ENCODE measurements at places on chromosomes 2 and 18.

- DNase-seq = no peak
Measured at GRCh38 chr18:48797841-48798255, 152.9 kb downstream of the SMAD7 start.

DNA sequence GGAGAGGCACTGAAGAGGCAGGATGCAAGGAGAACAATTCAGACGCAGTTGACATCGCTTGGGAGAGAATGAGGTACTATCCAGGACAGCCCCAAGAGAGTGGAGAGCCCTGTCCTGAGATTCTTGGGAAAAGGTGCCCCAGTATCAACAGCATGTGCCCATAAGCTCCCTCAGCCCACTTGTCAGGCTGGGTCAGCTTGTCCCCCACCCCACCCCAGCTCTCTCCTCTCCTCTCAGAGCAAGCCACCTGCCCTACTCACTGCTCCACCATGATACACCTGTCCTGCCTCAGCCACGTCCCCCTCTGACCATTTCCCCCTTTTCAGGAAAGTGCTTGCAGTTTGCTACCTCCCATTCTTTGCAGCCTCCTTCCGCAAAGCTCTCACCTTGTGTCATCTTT lies 111.8 kb downstream of the XRCC5 start:
- DNase-seq = no peak

DNA sequence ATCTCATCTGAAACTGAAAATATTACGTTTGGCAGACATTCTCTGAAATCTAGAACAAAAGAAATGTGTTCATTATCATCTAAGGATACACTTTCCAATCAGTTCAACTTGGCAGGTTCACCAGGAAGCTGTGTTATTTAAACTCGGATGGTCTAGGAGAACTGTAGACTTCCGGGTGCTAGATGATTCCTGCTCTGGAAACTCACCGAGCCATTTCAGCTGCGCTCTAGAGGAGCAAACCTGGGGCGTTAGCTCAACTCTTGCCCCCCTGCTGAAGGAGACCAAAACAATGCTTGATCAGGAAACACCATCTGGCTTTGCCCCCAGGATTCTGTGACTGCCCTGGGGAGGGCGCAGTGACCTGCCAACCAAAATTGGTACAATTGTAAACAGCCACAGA lies 22.9 kb downstream of the MLPH start:
- DNase-seq = no peak

DNA sequence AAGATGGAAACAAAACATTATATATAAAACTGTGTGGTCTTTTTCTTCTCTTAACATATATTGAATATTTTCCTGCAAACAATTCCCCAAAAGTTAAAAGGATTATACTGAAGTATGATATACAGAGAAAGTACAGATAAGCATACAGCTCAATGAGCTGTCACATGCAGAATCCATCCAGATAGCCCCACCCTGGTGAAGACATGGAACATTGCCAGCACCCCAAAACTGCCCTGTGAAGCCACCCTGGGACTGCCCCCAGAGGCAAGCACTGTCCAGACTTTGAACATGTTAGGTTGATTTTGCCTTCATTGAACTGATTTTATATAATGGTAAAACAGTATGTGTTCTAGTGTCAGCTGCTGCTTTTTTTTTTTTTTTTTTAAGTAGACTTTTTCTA lies 112.3 kb upstream of the IL1R2 start:
- DNase-seq = no peak

DNA sequence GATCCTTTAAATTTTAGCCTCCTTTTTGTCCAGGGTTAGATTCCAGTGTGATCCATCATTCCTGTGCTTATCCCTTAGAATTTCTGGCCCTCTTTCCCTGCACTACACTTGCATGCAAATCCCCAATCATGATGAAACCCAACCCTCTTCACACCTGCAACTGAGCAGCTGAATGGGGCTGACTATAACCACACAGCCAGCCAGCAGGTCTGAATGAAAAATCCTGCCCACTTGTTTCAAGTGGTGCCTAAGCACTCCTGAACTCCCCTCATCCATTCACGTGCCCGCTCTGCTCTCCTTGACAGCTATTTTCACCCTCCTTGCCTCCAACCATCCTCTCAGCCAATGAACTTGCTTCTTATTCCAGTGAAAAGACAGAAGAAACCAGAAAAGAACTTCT lies 80.5 kb upstream of the AFF3 start:
- no peak for DNase-seq

- DNase-seq = no peak
Measured at GRCh38 chr2:45442026-45442425, 169.0 kb downstream of the SRBD1 start.

GRCh38 chr18:44851856-44852621 lies 171.4 kb downstream of the SETBP1 start:
- no peak for DNase-seq

DNA sequence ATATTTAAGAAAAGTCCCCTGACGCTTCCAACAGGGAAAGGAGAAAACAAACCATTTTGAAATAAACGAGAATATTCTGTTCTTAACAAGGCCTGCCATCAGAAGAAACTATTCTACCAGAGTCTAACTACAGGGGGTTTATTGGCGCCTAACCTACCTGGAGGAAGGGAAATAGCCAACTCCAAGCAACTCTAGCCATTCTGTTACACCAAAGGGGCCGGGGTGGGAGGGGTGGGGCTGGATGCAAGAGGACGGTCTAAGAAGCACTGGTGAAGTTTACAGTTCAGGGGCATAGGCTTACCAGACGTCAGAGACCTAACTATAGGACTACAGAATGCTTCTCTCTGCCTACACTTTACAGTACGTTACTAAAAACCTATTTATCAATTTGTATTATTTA lies 60.5 kb upstream of the GALNT5 start:
- DNase-seq = no peak

GRCh38 chr18:74215863-74216262 lies 67.5 kb downstream of the TIMM21 start:
- DNase-seq = no peak

GRCh38 chr2:149902081-149902480 lies 314.5 kb upstream of the MMADHC start:
- no peak for DNase-seq

DNA sequence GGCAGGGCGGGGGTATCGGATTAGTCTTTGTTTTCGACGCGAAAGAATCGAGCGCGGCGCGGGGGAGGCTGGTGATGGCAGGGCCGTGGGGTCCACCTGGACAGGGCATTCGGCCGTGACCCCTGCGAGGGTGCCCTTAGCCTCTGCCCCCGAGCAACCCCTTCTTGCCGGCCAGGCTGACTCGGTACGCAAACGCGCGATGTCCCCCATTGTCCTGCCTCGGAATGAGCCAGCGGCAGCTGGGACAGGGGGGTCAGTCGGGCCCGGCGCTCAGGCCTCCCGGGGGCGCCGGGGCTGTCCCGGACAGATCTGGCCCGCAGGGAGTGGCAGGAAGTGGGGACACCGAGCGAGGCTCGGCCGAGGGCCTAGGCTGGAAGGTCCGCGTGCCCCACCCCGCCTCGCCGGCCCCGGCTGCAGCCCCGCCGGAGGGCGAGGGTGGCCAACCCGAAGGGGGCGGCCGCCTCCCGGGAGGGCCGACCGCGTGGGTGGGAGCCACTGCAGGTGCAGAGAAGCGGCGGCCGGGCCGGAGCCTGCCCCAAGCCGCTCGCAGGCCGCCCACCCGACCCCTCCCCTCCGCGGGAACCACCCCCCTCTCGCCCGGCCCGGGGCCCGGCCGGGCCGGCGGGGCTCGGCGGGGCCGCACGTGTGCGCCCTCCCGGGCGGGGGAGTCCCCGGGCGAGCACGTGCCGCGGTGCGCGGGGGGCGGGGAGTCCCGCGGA lies at the start of gene TET3:
TSS of gene TET3 (plus strand) at position 708 of the 719 bp plus-strand sequence. CDS start 1,494 bp downstream, outside the sequence.
- DNase-seq = no peak

GRCh38 chr2:25684577-25685473 lies 11.4 kb upstream of the DTNB start:
- no peak for DNase-seq

GRCh38 chr2:174529916-174530315 lies 43.1 kb upstream of the GPR155 start:
- no peak for DNase-seq

- no peak for DNase-seq
Measured at GRCh38 chr2:75142081-75142480, 57.2 kb downstream of the TACR1 start.

DNA sequence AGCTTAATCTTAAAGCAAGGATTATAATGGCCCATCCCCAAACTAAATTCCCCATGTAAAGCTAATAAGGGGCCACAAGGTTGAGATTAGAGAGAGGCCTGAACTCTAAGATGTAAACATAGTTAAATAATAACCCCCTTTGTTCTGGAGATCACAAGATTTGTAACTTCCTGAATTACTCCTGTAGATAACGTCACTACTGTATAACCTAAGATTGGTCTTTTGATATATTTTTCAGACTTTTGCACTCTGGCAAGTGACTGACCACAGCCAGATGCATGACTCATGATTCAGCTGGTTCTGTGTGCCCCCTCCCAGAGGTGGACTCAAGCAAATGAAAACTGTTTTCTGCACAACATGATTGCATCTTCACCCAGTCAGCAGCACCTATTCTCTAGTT lies 686.0 kb upstream of the DDX18 start:
- DNase-seq = no peak

- DNase-seq = no peak
Measured at GRCh38 chr2:170227951-170228350, 50.0 kb downstream of the MYO3B start.

GRCh38 chr2:144548532-144549191 lies 28.7 kb upstream of the ZEB2 start:
- no peak for DNase-seq

DNA sequence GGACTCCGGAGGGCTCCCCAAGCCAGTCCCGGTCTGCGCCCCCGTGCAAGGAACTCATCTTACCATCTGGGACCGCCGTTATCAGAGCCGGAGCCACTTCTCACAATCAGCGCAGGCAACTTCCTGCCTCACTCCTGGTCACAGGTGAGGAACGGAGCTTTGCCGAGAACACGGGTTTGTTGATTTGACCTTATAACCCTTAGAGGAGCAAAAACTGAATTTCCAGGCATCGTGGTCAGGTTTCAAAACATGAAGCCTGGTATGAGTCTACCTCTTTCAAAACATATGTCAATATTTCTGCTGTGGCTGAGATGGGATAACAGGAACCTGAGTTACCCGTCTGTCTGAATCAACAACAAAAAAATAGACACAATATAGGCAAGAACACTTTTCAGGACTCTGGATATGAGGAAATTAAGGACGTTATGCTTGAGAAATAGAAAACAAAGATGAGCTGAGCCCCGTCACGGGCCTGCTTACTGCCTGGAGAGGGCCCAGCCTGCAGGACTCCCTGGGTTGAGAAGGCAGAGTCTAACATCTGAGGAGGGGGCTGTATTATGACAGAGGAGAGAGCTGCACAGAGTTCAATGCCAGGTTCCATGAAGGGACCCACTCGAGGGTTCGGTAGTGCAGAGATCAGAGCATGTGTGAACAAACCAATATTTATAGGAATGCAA lies 148.7 kb downstream of the NDUFA10 start:
- DNase-seq = no peak

DNA sequence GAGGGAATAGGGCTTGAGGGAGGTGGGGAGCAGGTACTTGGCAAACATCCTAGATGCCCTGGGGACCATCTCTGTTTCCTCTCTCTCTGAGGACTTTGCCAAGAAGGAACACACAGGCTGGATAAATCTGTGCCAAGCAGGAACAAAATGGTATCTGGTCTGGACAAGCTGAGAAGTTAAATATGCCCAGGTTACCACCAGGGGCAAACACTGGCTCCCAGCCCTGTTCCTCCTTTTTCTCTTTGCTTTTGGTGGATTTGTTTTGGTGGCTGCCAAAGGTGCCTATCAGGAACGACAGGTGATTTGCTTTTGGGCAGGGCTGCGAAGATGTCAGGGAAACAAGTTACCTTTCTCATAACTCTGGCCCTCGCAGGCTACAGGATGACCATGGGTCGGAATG lies 227.5 kb upstream of the SMAD2 start:
- DNase-seq = no peak

- DNase-seq = no peak
Measured at GRCh38 chr2:136068581-136069227, 49.2 kb downstream of the CXCR4 start.

GRCh38 chr2:145652036-145652435 lies 1132.1 kb upstream of the ZEB2 start:
- DNase-seq = no peak

- DNase-seq = no peak
Measured at GRCh38 chr2:218746470-218746795, 35.5 kb upstream of the CYP27A1 start.
